Uterus (tissue), 4 donors: ENCODE measurements at places on chromosomes 3 and 15. TPM values are rescaled to one million over a fixed set of nuclear protein-coding genes. Genes with fewer than 3 reads are reported as not detected.

Gene TMEM108
- 3.2 TPM for total RNA-seq

Gene TADA3
- 65.4 TPM for total RNA-seq

DNA sequence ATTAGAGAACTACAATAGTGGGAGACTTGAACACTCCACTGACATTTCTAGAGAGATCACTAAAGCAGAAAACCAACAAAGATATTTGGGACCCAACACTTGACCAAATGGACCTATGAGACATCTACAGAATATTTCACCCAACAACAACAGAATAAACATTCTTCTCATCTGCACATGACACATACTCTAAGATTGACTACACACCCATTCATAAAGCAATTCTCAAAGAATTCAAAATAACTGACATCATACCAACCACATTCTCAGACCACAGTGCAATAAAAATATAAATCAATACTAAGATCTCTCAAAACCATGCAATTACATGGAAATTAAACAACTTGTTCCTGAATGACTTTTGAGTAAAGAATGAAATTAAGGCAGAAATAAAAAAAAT is 473.7 kb downstream of the LPP start:
- DNase-seq: no peak

DNA sequence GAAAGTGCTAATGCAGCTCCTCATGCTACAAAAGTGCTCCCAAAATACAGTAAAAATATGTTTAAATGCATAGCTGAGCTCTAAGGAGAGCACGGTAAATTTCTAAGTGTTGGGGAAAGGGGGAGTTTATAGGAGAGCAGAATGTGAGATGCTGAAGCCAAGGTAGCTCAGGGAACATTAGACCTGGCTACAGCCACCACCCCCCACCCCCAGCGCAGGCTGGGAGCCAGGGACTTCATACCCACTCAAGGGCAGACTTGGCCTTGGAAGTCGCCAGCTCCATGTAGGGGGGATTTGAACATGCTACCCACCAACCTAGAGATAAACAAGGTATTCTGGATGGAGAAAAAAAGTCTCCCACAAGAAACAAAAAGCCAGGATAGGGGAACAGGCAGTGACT is 142.2 kb downstream of the MEGF11 start:
- DNase-seq: no peak

Gene PLA2G4E
- not detected for total RNA-seq

DNA sequence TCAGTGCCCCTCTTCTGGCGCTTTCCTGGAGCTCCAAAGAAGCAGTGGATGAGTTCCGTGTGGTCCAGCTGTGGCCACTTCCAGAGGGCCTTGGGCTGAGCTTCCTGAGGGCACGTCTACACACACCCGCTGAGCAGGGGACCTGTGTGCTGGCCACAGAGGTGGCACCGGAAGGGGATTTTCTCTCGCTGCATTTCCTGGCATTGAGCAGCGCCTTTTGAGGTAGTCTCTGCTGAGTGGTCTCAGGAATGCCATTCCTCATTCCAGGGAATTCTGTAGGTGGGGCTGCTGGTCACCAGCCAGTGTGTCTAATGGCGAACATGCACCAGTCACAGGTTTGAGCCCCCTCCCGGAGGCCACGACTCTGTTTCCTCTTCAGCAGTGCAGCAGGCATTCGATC is 48.1 kb downstream of the AMOTL2 start:
- no peak for DNase-seq

DNA sequence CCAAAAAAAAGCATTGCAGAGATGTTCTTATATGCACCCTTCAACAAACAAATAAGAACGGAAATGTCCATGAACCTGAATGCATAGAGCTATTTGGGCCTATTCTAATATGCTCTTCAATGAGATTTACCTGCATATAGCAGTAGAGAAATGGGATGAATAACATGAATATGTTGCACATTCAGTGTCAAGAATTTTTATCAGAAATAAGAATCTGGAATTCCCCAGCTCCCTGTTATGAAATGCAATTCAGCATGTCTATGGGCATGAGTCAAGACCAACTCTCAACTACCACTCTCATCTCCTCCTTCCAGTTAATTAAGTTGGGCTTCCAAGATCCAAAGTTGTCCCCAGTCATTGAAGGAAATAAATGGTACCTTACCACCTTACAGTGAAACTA is 133.7 kb upstream of the ALCAM start:
- no peak for DNase-seq

Gene MKRN3
- 0.29 TPM for total RNA-seq

DNA sequence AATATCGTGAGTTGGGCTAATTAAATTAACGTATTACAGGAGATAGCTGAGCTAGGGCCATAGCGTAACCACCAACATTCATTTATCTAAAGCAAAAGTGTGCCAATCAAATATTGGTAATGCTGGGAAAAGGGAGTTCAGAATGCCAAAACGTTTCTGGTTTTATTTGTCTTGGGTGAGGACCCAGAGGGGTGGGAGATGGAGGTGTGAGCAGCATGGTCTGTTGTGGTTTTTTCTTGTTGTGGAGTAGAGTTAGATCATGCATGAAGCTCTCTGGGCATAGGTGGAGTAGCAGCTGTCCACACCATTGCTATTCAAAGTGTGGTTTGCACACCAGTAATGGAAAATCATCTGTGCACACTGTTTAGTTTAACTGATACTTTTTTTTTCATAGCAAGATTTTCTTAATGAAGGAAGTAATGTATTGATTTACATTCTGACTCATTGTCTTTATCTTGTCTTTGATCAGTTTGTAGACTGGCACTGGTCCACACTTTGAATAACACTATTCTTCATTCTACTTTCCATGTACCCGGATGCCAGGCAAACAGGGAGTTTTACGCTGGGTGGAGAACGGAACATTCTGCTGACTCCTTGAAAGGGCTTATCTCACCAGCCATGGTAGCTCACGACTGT is 50.8 kb upstream of the CRTC3 start:
- no peak for DNase-seq

Gene POC1A
- total RNA-seq: not detected

Gene NTRK3
- total RNA-seq: 47.0 TPM

DNA sequence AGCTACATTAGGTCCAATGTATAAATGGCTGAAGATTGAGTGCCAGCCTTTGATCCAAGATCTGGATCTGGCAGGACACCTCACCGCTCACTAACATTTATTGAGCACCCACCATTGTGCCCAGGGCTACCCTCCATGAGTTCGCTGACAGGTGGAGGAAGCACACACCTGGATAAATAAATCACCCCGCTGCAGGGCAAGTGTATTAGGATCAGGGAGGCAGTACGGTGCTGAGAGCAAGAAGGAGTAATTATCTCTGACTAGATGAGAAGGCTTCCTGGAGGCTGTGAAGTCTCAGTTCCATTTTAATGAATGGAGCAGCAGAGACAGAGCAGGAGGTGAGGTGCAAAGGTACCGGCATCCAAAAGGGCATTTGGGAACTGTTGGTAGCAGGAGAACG is 104.1 kb downstream of the LIPC start:
- no peak for DNase-seq

Gene MST1
- total RNA-seq: not detected

- DNase-seq: no peak
These were observed 292.8 kb downstream of the BCHE start for GRCh38 chr3:165544432-165544831.
